Dermis lymphatic vessel endothelial cell (primary cell): ENCODE measurements at places on chromosomes 2 and 18. TPM values are rescaled to one million over a fixed set of nuclear protein-coding genes. Genes with fewer than 3 reads are reported as not detected.

Gene CTAGE1
- not detected in 2 replicates for total RNA-seq

Gene NCKAP5
- 0.09 and 0.11 TPM in 2 replicates for total RNA-seq

Gene ARHGAP25
- 11.2 and 15.0 TPM in 2 replicates for total RNA-seq

Gene PKDCC
- 4.4 and 6.3 TPM in 2 replicates for total RNA-seq

Gene SERPINB8
- total RNA-seq = 1.7 and 2.7 TPM in 2 replicates

Gene KIF1A
- under 0.01 TPM in 1 of 2 replicates, not detected in the other for total RNA-seq

Gene DHRS9
- total RNA-seq = not detected in 2 replicates

Gene DQX1
- 0.09 and 0.11 TPM in 2 replicates for total RNA-seq

Gene RESP18
- not detected in 2 replicates for total RNA-seq
